Omental fat pad (tissue), 4 donors: ENCODE measurements at places on chromosomes 12 and 14.

- DNase-seq: no peak
Observed at GRCh38 chr12:64894827-64895475, 70.5 kb downstream of the TBC1D30 start.

DNA sequence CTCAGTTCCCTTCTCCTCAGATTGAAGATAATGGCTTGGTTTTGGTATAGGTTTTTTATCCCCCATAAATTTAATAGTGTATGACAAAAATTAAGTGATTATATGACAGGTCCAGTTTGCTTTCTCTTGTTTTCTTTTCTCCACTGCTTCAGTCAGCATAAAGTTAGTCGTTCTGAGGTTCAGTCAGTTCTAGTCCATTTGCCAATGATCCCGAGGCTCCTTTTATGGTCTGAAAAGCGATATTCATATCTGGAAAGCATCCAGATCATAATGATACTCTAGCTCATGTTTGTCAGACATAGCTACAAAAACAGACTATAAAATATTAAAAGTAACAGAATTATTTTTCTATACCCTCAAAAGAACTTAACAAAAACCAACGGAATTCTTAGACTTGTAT is 67.1 kb upstream of the SLC38A4 start:
- no peak for DNase-seq

GRCh38 chr12:9651265-9651729 is 18.2 kb upstream of the CLEC2D start:
- DNase-seq: no peak

DNA sequence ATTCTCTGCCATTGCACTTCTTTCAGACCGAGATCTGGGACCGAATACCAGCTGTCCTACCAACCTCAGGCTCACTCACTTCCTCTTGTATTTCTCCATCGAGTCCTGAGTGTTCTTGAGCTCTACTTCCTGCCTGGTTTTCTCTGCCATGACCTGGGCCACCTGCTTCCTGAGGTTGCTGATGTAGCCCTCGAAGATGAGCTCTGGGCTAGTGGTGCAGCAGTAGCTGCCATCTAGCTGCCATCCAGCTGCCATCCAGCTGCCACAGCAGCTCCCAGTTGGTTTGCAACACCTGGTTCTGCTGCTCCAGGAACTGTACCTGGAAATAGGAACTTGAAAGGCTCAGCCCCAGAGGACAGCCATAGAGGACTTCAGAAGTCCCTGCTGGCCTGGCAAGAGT is 15.0 kb upstream of the KRT73 start:
- no peak for DNase-seq

DNA sequence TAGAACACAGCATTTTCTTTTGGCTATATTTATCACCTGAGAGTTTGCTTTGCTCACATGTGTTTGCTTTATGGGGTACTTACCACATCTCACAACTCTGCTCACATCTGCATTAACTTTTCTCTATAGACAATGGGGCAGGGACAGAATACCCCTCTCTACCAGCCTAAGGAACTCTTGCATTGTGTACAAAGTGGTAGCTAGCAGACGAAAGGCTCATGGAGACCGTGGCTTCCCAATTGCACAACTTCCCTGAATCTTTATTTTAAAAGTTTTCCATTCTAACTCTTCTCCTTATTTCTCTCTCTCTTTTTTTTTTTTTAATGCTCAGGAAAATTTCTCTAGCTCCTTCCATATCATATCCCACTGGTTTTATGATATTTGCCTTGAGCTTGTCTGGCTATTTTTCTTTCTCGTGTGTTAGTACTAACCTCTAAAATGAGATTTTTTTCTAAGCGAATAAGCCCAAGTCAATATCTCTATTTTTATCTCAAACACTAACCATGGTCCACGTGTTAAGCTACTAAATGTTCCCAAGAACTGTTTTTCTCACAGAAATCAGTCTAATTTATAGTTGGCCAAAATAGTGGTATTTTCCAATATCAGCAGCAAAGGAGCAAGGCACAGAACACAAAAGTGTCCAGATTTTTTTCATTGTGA is 155.2 kb downstream of the STXBP6 start:
- DNase-seq: no peak

GRCh38 chr12:12425616-12426015 is 68.7 kb downstream of the BORCS5 start:
- no peak for DNase-seq
